Fibroblast of lung (primary cell): ENCODE measurements at places on chromosomes 11 and 22.

DNA sequence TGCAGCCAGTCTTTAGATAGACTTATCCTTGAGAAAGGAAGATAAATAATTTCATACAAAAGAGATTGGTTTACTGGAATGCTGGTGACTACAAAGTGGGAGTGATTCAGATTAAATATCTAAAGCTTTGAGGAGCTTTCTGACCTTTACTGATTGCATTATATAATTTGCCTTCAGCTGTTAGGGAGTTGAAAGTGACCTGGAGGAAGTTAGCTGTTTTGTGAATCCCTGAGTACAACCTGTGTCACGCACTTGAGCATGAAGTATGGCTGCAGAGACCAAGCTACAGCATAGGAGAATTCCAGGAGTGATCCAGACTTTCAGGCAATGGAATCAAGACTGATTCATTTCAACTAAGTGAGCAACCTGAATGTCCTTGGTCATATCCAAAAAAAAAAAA, 1848.3 kb upstream of the RAG2 start:
- H3K36me3 ChIP-seq = no peaks in the 10 kb centered on the region
- H3K27ac ChIP-seq = no peak overlapping the region
- DNase-seq = peak; percentile 92
- no peak overlapping the region for H3K4me3 ChIP-seq

DNA sequence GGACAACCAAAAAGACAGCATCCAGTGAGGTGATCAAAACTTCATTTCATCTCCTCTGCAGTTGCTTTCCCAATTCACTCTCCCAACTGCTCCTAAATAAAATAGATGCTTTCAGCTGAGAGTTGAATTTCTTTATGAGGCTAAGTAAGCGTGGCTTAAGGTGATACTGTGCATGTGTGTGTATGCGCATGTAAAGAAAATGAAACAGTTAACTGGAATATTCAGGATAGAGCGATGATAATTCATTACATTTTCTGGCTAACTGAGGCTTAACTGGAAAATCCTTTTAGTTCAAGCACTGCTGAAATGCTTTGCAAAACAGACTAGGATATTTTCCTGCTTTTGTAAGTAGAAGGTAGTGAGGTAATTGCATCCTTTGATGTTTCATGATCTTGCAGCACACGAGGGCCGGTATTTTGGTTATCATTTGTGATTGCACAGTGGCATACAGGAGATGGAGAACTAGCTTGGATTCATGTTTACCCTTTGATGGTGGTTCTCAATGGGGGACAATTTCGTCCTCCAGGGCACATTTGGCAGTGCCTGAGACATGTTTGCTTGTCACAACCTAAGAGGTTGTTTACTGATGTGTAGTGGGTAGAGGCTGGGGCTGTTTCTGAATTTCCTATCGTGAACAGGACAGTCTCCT, 71.2 kb downstream of the ZBTB16 start:
- no peak overlapping the region for H3K4me3 ChIP-seq
- no peaks in the 10 kb centered on the region for H3K27me3 ChIP-seq
- no peaks in the 10 kb centered on the region for H3K4me1 ChIP-seq
- no peak for DNase-seq
- H3K27ac ChIP-seq = no peak overlapping the region

GRCh38 chr11:114192841-114193389, 103.3 kb upstream of the NNMT start:
- no peak for DNase-seq
- no peaks in the 10 kb centered on the region for H3K36me3 ChIP-seq
- no peaks in the 10 kb centered on the region for H3K27me3 ChIP-seq
- H3K4me1 ChIP-seq = no peaks in the 10 kb centered on the region
- no peak overlapping the region for H3K27ac ChIP-seq

DNA sequence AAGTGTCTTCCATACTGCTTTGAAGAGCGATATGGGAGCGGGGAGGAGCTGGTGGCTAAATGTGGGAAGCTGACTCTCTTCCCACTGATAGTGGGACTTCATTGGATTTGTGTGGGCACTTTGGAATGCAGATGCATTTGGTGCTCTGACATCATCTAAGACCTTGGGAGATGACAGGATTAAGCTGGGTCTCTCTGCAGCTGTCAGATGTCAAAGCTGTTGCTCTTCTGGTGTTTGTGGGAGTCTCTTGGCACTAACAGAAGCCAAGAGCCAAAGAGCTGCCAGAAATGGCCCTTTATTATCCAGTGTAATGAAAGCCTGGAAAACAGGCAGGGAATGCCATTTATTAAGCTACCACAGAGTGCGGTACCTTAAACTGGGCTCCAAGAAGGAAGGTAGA, 20.6 kb downstream of the GRAMD1B start:
- H3K4me1 ChIP-seq = no peaks in the 10 kb centered on the region
- DNase-seq = peak; percentile 76
- H3K27ac ChIP-seq = no peak overlapping the region
- no peaks in the 10 kb centered on the region for H3K36me3 ChIP-seq
- H3K4me3 ChIP-seq = no peak overlapping the region

DNA sequence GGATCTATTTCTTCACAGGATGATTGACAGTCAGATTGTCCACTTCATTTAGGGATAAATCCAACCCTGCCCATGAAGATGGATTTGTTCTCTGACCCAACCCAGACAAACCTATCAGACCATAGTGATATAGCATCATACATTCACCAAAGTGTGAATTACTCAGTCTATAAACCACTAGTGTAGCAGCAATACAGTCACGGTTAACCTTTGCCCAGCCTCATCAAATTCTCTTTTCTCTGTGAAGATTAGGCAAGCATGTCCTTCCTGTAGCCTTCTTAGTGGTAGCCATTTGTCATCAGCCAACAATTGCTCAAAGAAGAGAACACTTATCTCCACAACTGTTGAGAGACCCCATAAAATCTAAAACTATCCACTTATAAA, 14.4 kb upstream of the BIRC2 start:
- H3K36me3 ChIP-seq = no peaks in the 10 kb centered on the region
- no peak for DNase-seq
- H3K27me3 ChIP-seq = no peaks in the 10 kb centered on the region
- H3K4me1 ChIP-seq = peaks cover 2% of the 10 kb centered on the region
- H3K4me3 ChIP-seq = no peak overlapping the region

GRCh38 chr22:46809153-46809885, 46.9 kb downstream of the TBC1D22A start:
- no peak overlapping the region for H3K4me3 ChIP-seq
- peaks cover 3% of the 10 kb centered on the region for H3K4me1 ChIP-seq
- no peak overlapping the region for H3K27ac ChIP-seq
- peaks cover 3% of the 10 kb centered on the region for H3K36me3 ChIP-seq

- peaks cover 21% of the 10 kb centered on the region for H3K4me1 ChIP-seq
- H3K27me3 ChIP-seq = no peaks in the 10 kb centered on the region
- peak; percentile 85 for DNase-seq
- H3K27ac ChIP-seq = no peak overlapping the region
Measured at GRCh38 chr11:72724851-72725723, 27.1 kb downstream of the ARAP1 start.

- DNase-seq = no peak
- H3K27me3 ChIP-seq = peaks cover 6% of the 10 kb centered on the region
- H3K4me1 ChIP-seq = no peaks in the 10 kb centered on the region
- no peak overlapping the region for H3K27ac ChIP-seq
Measured at GRCh38 chr22:26822313-26822712, 164.9 kb downstream of the MIAT start.

- no peak for DNase-seq
- peaks cover 14% of the 10 kb centered on the region for H3K4me1 ChIP-seq
- H3K4me3 ChIP-seq = no peak overlapping the region
- H3K36me3 ChIP-seq = no peaks in the 10 kb centered on the region
Measured at GRCh38 chr11:119619665-119620064, 109.3 kb downstream of the NECTIN1 start.

- H3K36me3 ChIP-seq = no peaks in the 10 kb centered on the region
- peaks cover 3% of the 10 kb centered on the region for H3K27me3 ChIP-seq
- H3K4me3 ChIP-seq = no peak overlapping the region
Measured at GRCh38 chr11:73204711-73205121, 13.4 kb upstream of the P2RY2 start.

DNA sequence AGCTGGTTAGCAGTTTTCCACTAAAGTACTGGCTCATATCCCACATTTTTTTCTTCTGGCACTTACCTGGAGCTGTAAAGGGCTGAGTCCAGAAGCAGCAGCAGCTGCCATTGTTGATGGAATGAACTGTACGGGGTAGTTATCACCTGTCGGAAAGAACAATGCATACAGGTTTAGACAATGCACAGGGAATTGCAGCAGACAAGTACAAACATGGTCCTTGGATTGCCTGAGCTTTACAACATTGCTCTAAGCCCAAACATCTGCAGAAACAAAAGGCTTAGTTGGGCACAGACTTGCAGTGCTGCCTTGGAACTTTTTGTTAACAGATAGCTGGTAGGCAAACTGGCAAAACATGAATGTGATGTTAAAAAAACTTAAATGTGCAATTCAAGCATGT, 258.8 kb downstream of the SOX6 start:
- H3K36me3 ChIP-seq = no peaks in the 10 kb centered on the region
- H3K27me3 ChIP-seq = no peaks in the 10 kb centered on the region
- DNase-seq = no peak
- H3K4me3 ChIP-seq = no peak overlapping the region
- H3K4me1 ChIP-seq = peaks cover 2% of the 10 kb centered on the region

DNA sequence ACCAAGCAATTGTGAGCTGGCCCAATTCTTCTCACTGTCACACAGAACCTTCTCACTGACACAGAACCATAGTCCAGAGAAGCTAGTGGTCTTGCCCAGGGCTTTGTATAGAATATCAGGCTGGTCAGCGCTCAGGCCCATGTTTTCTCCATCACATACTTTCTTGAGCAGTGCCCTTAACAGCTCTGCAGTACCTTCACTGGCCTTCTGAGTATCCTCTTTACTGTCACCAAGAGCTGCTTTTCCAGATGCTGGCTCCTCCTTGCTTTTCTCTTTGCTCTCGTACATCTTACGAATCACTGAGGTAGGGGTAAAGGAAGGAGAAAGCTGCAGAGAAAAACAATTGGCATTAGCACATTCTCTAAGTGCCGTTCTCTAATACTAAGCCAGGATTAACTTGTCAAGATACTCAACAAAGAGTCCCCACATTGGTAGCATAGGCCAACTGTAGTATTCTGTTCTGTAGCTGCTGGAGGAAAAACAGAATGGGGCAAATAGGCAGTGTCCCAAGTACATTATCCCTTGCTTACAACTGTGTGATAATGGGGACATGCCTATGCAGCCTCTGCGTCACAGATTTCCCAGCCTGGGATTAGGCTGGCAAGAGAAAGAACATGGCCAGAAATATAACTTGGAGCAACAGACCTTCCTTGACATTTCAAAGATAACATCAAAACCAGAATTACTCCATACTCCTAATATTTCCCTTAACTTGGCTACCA, 43.5 kb downstream of the DRG1 start:
- peaks cover 18% of the 10 kb centered on the region for H3K36me3 ChIP-seq
- H3K4me1 ChIP-seq = no peaks in the 10 kb centered on the region
- H3K4me3 ChIP-seq = no peak overlapping the region
